ENCODE measurements at places on chromosomes 16 and 17.

DNA sequence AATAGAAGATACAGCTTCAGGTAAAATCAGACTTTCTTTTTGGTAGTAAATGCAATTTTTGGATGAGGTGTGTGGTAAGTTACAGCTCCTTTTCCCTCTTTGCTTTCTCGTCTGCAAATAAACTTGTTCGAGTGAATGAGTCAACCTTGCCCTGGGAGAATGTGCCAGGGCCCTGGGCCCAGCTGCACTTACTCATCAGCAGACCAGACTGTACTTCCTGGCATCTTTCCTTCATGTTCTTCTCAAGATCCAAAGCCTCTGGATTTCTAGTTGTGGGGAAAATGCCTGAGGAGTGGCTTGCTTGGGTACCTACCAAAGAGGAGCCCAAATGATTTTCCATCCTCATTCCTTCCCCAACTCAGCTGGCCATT, 5.4 kb upstream of the G6PC1 start:
- no peak for DNase-seq

DNA sequence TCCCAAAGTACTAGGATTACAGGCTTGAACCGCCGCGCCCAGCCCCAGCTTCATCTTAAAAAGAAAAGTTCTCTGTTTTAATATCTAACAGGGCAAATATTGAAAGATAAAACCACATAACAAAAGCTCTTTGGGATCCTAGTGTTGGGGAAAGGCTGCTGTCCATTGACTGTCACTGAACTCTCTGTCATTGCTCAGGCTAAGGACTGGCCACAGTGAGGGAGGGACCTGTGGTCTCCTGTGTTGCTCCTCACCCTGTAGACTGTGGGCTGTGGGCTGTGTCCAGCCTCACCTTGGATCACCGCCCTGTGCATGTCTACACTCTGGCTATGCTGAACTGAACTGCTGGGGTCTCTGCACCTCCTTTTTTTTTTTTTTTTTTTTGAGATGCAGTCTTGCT, 11.3 kb upstream of the PYDC1 start:
- peak; percentile 3 for DNase-seq

DNA sequence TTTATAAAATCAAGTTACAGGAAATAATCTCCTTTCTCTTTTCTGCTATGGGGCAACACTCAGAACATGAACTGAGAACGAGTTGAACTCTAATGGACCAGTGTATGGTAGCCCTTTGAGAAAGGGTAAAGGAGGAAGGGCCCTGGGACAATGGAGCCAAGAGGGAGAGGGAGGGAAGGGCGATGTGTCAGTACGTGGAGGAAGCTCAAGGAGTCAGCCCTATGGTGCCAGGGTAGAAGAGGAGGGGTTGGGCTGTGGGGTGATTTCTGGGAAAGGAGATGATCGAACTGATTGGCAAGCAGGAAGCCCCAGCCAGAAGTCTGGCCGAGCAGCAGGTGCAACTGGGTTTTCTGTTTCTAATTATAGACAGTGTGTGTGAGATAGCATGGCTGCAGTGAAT, 4.3 kb upstream of the WIPI1 start:
- DNase-seq: no peak

GRCh38 chr17:47244697-47245096, 8.9 kb upstream of the ITGB3 start:
- no peak for DNase-seq

DNA sequence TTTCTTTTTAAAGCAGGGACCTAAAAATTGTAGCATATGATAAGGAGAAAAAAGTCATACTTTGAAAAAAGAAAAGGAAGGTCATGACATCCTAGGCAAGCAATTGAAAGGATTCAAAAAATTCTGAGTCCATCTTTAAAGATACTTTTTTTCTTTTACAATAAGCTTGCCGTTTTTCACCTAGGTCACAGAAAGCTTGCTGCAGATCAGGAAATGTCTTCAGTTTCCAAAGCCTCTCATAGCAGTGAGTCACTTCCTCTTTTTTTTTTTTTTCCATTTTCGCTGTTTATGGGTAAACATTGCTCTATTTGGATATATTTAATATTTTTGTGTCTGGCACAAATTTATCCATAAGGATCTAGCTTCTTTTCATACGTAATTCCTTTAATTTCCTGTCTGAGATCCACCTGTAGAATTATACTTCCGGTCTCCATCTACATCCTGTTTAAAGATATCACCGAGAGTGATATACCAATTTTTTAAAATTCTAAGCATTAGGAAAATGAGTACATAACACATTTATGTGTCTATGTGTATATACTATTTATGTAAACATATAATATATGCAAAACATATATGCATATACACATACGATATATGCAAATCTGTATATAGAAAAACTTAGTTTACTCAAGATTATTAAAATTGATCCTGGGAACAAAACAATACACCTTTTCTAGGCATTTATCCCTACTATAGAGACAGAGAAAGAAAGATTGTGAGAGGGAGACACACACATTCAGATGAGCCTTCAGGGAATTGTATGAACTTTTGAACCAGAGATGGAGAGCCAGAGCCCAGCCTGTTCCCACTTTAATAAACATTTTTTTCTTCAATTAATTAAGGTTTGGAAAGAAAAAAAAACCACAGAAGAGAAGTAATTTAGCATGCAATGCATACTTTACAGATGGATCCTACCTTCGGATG, 134.4 kb downstream of the SKAP1 start:
- DNase-seq: no peak

- DNase-seq: no peak
Observed at GRCh38 chr17:39622380-39623006, 4.3 kb upstream of the PPP1R1B start.

DNA sequence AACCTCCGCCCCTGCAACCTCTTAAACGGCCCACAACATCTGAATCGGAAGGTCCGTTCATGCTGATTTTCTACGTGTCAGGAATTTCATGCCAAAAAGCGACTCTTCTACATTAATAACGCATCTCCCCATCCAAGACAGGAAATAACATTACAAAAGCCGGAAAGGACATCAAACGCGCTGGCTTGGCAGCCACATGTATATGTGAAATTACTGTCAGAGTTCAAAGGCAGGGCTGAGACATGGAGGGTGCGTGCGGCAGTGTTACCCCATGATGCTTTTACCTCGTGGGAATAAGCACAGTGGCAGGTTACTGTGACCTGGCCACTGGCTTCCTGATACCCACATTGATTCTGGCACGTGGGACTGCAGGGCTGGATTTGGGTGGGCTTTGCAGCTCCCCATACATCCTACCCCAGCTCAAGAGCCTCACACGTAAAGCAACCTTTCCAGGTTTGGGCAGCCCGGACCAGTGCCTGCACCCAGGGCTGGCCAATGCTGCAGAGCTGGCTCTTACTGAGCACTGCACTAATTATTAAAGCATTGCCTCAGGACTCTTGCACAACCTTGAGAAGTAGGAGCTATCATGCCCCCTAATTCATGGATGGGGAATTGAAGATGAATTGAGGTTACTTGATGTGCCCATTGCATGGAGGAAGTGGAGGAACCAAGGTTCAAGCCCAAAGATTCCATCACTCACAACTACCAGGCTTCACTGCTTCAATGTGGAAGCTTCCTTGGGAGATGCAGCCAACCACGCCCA, 120.6 kb upstream of the FOXF1 start:
- DNase-seq: no peak

- DNase-seq: no peak
Observed at GRCh38 chr16:72246423-72246822, 74.5 kb upstream of the PMFBP1 start.

GRCh38 chr16:56603589-56603988, 4.8 kb upstream of the MT2A start:
- peak; percentile 47 for DNase-seq

DNA sequence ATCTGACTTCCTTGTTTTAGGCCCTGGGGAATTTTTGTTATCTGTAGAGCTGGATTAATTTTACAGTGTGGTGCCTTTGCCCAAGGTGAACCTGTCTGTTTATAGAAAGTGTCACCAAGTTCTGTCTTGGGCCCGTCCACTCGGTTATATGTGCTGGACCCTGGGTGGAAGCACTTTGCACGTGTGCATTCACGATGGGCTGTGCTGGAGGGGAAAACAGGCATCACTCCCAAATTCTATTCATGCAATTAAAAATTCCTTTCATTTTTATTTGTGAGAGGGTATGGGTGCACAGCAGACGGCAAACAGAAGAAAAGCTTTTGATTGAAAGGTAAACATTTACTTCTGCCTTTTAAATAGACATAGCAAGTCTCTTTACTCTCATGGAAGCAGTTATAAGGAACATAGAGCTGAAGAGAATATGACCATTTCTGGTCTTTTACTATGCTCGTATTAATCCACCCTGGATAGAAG, 101.2 kb downstream of the WWOX start:
- DNase-seq: no peak

GRCh38 chr16:3819746-3820724, 60.5 kb downstream of the CREBBP start:
- peak; percentile 63 for DNase-seq

DNA sequence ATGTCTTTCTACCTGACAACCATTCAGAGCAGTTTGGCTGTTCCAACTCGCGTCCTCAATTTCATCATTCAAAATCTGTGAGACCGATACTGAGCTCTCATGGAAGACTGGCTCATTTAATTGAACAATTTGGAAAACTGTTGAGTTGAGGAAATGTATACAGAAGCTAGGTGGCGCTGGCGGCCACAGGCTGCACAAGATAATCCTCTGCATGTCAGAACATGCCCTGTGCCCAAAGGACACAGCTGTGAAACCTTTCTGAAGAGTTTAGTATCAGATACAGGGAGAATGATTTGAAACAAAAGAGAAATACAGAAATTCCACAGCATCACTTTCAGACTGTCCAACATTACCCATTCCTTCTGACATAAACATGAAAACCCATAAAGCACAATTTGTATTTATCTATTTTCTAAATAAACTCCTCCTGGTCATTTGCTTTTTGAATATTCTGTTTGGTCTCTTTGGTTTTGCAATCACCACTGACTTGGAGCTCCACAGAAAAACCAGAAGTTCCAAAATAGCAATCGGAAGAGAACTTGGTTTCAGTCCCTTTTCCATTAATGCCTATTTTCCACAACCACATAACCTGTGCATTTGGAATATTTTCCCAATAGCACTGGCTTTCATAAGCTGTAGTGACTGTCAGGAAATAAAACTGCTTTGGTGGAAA, 192.8 kb downstream of the MAP2K6 start:
- peak; percentile 73 for DNase-seq

GRCh38 chr17:57811638-57812280, 38.1 kb downstream of the MRPS23 start:
- DNase-seq: peak; percentile 52

DNA sequence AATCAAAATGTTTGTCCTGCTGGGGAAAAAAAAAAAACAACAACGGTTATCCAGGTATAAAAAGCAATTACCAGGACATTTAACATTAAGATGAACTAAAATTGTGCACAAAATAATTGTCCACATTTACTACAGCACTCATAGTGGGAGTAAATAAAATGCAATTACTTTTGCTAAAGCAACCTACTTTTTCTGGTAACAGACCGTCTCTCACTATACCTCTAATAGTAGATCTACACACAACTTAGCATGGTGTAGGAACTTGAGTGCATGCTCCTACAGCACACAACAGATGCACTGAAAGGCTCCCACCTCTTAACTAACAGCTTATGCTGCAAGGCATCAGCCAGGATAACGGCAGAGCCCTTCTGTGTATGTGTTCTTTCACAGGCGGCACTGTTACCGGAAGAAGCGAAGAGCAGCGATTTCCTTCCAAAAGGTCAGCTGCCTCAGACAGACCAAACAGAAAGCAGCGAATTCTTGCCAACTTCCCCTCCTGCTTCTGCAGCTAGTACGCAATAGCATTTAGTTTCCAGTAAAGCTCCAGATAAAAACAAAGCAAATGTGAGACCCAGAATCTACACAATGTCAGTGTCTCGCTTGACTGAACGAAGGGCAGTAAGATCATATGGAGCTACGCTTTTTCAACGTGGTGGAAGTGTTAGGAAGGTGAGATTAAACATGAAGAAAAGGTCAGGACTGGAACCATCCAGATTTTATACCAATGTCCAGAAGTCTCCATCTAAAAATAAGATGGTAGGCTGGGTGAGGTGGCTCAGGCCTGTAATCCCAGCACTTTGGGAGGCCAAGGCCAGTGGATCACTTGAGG, 27.6 kb downstream of the STAT5B start:
- no peak for DNase-seq

- peak; percentile 74 for DNase-seq
Observed at GRCh38 chr16:4315186-4316107, at the start of gene GLIS2. TSS of gene GLIS2 (plus strand) at chr16:4316067. CDS start at chr16:4332281, 16,214 bp downstream.

DNA sequence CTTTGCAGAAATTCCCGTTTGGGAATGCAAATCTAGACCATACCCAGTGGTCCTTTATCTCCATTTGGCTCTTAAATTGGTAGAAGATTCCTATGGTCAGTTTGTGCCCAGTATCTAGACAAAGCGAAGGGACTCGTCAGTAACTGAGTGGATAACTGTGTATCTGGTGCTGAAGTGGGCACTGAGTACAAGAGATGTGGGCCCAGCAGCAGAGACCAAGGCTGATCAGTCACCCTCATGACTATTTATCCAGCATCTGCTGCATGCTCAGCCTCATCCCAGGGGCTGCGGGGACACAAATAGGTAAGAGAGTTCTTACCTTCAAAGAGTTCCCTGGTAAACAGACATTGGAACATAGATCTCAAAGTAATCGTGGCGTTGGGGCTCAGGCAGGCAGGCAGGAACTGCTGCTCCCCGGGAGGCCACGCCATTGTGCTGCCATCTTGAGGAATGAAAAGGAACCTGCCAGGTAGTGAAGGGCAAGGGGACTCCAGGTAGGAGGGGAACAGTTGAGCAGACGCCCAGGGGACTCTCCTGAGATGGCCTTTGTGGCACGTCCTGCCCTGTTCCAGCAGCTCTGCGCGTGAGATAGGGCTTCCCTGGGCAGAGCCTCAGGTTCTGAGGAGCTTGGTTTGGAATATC, 10.3 kb downstream of the NT5M start:
- DNase-seq: no peak

DNA sequence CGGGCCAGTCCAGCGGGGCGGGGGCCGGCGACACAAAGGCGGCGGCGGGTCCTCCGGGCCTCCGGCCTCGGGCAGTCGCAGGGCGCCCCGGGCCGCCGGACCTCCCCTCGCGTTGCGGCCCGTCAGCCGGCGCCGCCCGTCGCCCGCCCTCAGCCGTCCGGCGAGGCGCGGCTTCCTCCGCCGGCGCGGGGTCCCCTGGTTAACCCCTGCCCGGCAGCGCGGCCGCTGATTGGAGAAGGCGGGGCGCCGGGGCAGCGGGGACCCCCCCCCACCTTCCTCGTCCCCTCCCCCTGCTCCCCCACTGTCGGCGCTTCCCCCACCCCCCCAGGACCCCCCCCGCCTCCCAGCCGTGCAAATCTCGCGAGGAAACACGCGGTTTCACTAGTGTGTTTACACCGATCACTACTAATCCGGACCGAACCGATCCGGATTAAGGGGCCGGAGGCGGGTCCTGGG, at the start of gene TLK2:
Gene TLK2, plus strand, starts transcription at position 402 of the 456 bp plus-strand sequence. CDS start 2,301 bp downstream, outside the sequence.
- DNase-seq: peak; percentile 81
